ENCODE measurements at places on chromosomes 6 and 20.

DNA sequence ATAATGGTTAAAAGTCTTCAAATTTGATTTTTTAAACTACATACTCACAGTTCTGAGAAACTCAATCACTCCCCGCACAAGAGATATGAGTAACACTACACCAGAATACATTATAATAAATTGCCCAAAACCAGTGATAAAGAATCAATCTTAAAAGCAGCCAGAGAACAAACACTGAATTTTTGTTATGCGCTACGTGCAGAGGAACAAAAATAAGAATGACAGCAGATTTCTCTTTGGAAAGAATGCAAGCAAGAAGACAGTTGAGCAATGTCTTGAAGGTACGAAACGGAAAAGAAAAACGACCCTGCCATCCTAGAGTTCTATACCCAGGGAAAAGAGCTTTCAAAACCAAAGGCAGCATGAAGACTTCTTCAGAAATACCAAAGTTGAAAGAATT lies 216.7 kb downstream of the TTLL2 start:
- DNase-seq = no peak

DNA sequence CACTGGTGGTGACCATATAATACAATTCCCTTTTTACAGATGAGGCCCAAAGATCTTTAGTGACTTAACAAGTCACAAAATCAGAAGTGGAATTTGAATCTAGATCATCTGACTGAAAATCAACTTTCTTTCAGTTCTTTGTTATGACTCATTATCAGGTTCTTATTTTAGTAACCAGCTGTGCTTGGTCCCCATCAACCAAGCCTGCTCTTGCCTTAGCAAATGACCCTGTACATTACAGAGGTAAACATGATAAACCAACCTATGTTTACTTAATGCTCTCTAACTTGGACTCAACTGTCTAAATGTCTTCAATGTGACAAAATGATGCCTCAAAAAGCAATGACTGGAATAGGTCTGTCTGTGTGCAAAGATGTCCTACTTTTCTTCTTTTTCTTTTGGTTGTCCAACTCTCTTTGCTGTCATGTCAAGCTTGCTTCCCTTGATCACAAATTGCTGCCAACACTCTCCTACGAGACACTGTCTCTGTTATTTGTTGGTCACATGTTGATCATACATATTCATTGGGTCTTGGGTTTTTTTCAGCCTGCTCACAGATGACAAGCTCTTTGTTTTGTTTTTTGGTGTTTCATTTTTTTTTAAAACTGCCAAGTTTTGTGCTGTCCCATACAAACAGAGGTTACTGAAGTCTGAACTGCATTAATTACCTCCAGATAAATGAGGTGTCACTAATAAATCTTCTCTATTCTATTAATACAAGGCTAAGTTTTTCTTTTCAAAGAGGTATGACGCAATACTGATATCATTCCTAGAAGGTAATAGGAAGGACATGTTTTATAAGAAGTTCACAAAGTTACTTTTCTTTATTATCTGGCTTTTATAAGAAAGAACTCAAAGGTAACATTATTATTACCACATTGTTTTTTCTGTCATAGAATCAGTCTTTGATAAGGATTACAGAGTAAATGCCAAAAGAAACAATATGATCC lies 62.2 kb upstream of the PLN start:
- DNase-seq = no peak

DNA sequence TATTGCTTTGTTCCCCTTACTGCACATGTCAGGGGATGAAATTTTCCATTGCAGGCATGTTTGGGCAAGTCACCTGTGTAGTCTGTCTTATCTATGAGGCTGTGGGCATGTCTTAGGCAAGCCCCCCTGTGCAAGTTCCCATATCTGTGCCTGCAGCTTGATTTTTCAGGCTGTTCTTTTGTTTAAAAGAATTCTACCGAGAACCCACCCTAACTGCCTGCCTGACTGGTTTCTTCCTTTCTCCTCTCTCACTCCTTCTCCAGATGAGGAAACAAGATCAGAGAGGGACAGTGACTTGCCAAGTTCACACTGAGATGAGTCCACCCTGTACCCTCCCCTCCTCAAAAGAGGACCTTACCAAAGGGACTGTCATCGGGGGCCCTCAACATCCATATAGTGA lies 11.0 kb downstream of the TREML2 start:
- no peak for DNase-seq

- no peak for DNase-seq
These were observed 31.0 kb downstream of the SUN5 start for GRCh38 chr20:32973077-32973717.

DNA sequence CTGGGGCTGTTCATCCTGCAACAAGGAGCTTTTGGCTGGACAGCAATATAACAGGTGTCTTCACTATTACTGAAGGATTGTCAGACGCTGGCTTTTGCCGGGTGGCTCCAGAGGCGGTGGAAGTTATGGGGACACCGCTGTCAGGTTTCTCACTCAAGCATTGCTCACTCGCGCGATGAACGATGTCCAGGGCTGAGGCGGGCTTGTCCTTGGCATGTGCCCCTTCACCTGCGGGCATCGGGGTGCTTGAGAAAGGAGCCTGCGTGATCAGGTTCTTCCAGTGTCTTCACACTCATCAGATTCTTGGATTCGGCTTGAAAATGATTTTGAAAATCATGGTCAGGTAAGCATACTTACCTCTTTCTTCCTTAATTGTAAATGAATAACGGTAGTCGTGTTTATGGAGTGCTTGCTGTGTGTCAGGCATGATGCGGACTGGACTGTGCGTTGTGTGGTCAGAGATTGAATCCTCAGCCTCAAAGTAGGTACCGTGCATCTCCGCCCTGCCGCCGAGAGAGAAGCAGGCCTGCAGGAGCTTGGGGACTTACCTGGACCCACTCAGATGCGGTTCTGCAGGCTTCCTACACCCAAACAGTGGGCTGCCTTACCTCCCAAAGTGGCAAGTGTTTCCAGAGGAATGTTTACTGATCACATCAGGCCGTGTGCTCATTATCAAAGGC lies 18.3 kb upstream of the PYGB start:
- no peak for DNase-seq

Measured in amniotic stem cell (primary cell).